ENCODE measurements at places on chromosomes 16 and 17.

- DNase-seq = no peak
These were observed 4.0 kb downstream of the UNC13D start for GRCh38 chr17:75839942-75840798.

DNA sequence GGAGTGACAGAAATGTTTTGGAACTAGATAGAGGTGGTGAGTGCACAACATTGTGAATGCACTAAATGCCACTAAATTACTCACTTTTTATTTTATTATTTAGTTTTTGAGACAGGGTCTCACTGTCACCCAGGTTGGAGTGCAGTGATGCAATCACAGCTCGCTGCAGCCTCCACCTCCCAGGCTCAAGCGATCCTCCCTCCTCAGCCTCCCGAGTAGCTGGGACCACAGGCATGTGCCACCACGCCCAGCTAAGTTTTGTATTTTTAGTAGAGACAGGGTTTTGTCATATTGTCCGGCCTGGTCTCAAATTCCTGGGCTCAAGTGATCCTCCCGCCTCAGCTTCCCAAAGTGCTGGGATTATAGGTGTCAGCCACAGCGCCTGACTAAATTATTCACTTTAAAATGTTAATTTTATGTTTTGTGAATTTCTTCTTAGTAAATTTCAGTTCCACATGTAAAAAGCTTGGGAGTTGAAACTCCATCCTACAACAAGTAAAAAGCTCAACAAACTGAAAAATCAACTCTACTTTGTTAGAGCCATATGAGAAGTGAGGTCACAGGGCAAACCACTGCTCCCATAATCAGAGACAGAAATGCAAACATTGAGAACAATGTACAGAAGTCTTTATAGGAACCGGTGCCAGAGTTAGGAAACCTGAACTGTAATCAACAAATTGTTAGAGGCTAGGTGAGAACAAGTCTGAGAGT lies 13.8 kb upstream of the SLC5A10 start:
- DNase-seq = no peak

- no peak for DNase-seq
These were observed 219.8 kb downstream of the STX8 start for GRCh38 chr17:9355846-9356245.

GRCh38 chr17:11720816-11721215 lies 122.5 kb downstream of the DNAH9 start:
- DNase-seq = no peak

GRCh38 chr17:68381076-68381900 lies 76.0 kb downstream of the WIPI1 start:
- DNase-seq = no peak

DNA sequence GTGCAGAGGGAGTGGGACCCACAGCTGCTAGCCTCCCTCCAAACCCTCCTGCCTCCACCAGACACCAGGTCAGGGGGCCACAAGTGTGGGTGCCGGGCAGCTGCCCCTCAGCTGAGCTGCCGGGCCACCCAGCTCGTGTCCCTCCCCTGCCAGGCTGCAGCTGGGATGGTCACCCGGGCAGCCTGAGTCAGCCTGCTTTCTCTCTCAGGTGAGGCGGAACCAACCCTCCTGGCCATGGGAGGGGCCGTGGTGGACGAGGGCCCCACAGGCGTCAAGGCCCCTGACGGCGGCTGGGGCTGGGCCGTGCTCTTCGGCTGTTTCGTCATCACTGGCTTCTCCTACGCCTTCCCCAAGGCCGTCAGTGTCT lies 6.9 kb downstream of the SLC16A3 start:
- DNase-seq = no peak

DNA sequence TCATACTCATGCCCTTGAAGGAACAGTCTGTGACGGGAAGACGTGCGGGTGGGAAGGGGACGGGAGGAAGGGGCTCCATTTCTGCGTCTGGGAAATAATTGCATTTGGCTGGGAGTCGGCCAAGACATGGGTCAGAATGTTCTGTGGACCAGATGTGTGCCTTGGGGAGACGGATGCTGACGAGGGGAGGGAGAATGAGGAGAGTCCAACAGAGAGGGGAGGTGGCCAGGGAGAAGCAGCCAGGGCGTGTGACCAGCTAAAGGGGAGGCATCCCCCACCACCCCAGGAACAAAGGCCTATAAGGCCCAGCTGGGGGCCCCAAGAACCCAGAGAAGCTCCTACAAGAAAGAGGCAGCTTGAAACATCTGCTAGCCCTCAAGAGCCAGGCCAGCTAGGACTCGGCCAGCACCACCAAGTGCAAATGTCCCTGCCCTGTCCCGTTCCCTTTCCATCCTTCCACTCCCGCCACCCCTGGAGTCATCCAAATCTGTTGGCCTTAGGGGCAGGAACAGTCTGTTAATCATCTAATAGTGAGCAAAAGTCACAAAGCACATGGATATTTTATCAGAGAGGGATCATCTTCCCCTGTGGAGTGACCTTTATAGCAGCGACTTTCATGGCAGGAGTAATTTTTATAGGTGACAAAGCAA lies 42.5 kb upstream of the BCO1 start:
- DNase-seq = no peak

GRCh38 chr17:42781639-42782165 lies 1.3 kb downstream of the WNK4 start:
- DNase-seq = no peak

DNA sequence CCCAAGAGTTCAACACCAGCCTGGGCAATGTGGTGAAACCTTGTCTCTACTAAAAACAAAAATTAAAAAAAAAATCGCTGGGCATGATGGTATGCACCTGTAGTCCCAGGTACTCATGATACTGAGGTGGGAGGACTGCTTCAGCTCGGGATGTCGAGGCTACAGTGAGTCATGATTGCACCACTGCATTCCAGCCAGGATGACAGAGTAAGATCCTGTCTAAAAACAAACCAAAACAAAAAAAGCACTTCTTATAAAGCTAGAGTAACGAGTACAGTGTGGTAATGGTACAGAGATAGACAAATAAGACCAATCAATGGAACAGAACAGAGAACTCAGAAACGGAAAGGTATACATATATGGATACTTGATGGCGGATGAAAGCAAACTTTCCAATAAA lies 4.4 kb downstream of the NSMCE1 start:
- DNase-seq = no peak

DNA sequence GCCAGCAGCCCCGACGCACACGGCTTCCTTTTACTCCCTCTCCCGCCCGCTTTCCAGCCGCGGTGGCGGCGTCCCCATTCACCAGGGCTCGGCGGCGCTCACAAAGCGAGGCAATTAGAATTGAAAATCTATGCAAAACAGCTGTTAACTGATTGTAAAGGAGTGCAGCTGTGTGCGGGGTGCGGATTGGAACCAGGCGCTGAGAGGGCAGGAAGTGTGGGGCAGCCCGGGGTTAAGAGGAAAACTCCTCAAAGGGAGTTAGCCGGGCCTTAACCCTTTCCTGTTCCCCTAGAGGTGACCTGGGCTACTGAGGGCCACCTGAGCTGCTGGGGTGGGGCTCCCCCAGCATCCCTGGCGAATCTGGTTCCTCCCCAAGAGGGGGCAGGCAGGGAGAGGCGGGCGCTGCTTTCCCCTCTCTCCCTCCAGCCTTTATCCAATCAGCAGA lies 5.8 kb upstream of the GSE1 start:
- DNase-seq = no peak

GRCh38 chr17:63042256-63042812 lies 76.3 kb downstream of the TANC2 start:
- no peak for DNase-seq

GRCh38 chr16:55055262-55055661 lies 124.6 kb downstream of the IRX5 start:
- no peak for DNase-seq

DNA sequence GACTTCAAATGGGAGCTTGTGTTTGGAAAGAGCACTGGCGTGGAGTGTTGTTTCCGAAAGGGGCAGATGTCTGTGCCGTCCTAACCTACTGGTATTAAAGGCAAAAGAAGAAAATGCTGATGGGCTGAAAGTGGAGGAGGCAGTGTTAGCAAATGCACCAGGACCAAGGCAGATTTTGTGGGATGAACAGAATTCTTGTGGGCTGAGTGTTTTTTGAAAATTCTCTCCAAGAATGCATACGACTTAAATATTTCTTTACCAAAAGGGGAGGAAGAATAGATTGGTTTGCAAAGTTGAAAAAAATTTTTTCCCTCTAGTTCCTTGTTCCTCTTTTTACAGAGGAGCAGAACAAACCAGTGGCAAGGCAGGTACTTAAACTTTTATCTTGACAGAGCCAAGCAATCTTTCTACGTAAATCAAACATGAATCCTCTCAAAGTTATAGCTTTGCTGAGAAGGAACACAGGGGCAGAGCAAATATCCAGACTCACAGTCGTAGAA lies 16.8 kb downstream of the MARCHF10 start:
- no peak for DNase-seq

DNA sequence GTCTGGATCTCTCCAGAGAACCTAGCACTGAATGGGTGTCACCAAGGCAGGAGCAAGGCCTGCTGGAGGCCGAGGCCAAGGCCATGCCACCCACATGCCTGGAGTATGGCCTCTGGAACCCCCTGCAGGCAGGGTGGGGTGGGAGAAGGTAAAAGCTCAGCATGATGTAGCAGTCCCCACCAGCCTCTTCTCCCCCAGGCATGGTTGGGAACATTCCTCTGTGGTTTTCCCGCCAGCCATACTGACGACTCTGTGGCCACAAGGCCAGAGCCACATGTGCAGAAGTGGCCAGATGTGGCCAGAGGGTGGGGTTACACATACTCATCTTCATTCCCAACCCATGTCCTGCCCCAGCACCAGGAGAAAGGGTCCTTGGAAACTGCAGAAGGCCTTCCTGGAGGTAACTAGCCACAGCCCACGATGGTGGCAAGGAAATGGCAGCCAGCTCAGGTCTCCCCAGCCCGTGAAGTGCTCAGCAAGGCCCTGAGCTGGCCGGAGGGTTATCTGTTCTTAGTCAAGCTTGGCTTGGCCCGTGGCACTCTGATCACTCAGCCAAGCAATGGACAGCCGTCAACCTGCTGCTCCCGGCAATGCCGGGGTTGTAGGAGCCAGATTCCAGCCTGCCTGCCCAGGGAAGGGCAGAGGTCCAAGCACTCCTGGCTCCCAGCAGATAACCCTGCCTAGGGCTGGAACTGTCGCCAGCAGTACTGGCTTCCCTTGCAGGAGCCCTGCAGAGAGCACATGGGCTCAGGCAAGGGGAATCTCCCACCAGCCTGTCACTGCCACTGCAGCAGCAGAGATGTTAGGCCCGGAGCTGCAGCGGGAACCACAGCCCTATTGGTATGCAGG lies 26.1 kb downstream of the HDAC5 start:
- no peak for DNase-seq

- no peak for DNase-seq
These were observed 15.5 kb downstream of the MYO15B start for GRCh38 chr17:75603123-75603522.

- no peak for DNase-seq
These were observed 301.6 kb upstream of the C16orf82 start for GRCh38 chr16:26765087-26765486.

DNA sequence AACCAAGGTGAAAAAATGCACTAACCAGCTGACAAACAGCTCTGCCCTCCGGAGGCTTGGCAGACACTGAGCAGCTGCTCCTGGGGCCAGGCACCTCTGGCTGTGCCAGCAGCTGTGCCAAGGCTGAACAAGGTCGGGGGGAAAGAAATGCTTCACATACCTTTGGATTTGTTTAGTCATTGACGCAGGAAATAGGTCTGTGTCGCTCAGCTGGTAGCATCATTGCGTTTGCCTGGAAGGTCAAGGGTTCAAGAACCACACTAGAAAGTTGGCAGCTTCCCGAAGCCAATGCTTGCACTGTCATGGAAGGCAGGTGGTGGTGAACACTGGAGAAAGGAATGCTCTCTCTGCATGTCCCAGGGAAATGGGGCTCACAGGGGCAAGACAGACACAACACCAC lies 63.5 kb downstream of the PCTP start:
- no peak for DNase-seq

DNA sequence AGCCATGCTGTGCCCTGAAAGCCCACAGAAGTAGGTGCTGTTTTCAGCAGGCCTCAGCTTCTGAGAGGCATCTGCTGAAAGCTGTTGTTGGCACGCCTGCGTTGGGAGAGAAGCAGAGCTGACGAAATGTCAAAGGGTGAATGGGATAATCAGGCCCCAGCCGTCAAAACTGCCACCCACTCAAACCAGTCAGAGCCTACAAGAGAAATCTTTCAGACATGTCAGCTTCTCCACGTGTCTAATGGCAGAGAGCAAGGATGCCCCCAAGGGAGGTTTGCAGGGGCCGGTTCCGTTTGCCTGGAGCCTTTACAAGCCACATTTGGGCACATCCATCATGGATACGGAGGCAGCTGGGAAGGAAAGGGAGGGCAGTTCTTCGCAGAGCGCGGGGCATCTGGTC lies 568.2 kb upstream of the EEF2KMT start:
- no peak for DNase-seq

GRCh38 chr17:58092101-58092796 lies 9.0 kb downstream of the DYNLL2 start:
- DNase-seq = no peak

DNA sequence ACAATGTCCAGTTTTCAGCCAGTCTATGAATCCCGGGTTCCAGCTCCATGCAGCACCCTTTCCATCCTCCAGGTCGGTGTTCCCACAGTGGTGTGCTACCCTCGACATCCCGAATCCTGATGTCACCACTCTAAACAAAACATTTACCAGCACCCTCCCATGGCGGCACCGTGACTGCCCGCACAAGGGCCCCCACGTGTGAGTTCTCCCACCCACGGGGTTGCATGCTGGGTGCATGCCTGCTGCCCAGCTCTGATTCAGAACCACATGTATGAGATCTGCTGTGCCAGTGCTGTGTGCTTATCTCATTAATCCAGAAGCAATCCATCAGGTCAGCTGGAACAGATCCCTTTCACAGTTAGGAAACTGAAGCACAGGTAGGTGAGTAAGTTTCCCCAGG lies 57.4 kb downstream of the C16orf78 start:
- no peak for DNase-seq

DNA sequence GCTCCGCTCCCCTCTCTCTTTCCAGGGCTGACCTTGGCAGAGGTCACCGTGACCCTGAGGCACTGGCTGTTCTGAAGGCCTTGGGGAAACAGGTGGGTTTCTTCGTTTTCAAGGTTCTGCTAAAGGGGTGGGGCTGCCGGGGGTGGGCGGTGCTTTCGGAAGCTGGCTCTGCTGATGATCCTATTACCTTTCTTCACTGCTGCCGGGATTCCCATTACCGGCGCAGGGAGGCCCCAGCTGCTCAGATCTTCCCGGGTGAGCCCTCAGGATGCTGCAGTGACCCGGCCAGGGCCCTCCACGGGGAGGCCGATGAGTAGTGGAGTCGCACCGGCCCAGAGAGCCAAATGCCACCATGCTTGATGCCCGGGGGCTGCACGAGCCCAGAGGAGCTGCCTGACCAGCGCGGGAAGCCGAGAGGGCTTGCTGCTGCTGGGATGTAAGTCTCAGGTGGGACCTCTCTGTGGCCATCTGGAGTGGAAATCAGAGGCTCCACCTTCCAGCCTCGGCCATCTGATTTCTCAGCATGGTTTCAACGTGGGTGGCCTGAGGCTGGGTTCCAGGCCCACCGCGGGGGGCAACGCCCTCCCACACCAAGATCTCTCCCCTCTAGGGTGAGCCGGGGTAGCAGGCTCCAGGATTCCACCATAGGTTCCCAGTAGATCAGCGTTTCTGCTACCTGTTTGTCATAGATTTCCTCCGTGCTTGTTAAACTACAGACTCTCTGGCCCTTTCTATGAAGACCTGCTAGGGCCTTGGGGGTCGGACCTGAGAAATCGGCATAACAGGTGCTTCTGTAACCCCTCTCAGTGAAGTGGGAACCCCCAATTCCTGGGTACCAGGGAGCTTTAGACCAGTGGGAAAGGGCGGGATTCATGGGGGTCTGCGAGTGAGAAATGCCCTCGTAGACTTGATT lies 21.6 kb upstream of the ADCY7 start:
- no peak for DNase-seq

- DNase-seq = no peak
These were observed 118.2 kb upstream of the CHMP6 start for GRCh38 chr17:80873307-80873951.

Measured in MM.1S (cell line).